ENCODE measurements at places on chromosomes 5 and 9.

DNA sequence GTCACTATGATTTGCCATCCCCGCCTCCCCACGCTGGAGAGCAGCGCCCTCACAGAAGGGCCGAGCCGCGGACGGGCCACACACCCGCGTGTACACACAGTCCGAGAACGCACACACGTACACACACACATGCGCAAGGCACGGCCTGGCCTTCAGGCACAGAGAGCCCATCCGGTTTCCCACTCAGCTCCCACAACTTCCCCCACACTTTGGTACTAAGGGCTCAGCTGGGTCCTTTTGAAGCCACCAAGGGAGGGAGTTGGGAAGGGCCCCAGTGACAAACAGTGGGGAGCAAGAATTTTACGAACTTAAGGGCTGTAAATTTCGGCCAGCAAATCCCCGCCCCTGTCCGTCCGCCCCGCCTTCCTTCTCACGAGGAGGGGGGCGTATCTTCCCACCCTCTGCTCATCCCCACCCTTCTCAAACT is 133.3 kb upstream of the HAND1 start:
- H3K4me1 ChIP-seq = peaks cover 12% of the 10 kb centered on the region
- H3K36me3 ChIP-seq = no peaks in the 10 kb centered on the region
- no peak overlapping the region for H3K27ac ChIP-seq
- peaks cover 21% of the 10 kb centered on the region for H3K27me3 ChIP-seq
- peak overlapping the region; percentile 90 for H3K4me3 ChIP-seq
- DNase-seq = no peak

GRCh38 chr5:132949136-132949535 is 14.3 kb downstream of the AFF4 start:
- H3K27ac ChIP-seq = no peak overlapping the region
- H3K4me3 ChIP-seq = no peak overlapping the region
- peaks cover 10% of the 10 kb centered on the region for H3K36me3 ChIP-seq
- no peak for DNase-seq

GRCh38 chr9:129319076-129319937 is 141.2 kb upstream of the IER5L start:
- no peak overlapping the region for H3K27ac ChIP-seq
- no peaks in the 10 kb centered on the region for H3K27me3 ChIP-seq
- H3K36me3 ChIP-seq = no peaks in the 10 kb centered on the region
- H3K4me1 ChIP-seq = no peaks in the 10 kb centered on the region
- DNase-seq = peak; percentile 20
- H3K4me3 ChIP-seq = no peak overlapping the region

DNA sequence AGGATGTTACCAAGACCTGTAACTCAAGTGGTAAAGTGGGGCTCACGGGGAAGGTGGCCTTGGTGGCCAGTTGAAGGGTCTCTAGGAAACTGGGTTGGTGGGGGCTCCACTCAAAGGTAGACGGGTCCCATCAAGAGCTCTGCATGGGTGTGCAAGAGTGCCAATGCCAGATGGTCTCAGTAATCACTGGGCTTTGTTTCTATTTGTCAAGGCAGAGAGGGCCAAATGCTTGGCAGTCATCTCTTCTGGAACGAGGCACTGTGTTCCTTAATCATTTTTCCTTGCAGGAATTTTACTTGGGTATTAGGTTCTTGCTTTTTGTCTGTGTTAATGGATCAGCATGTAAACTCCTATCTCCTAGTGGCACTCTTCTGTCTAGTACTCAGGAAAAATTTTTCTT is 220.8 kb downstream of the DIRAS2 start:
- no peaks in the 10 kb centered on the region for H3K36me3 ChIP-seq
- H3K27ac ChIP-seq = no peak overlapping the region
- H3K4me3 ChIP-seq = no peak overlapping the region
- no peaks in the 10 kb centered on the region for H3K4me1 ChIP-seq
- no peaks in the 10 kb centered on the region for H3K27me3 ChIP-seq

DNA sequence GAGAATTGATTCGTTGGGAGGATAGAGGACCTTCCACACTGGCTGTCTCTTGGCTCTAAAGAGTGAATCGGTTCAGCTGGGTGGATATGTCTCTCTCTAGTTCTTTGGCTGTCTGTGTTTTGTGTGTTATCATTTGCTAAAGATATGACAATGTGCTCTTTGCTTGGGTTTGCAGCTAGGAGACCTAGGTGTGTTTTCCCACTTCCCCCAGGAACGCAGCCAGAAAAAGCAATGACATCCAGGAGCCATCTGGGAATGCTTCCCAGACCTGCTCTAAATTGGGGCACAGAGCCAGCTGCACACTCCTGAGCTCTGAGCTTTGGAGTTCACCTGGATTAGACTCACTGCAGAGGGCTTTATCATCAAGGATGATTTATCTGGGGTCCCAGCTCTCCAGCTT is 12.8 kb upstream of the PDZD2 start:
- no peaks in the 10 kb centered on the region for H3K4me1 ChIP-seq
- H3K4me3 ChIP-seq = no peak overlapping the region
- H3K27me3 ChIP-seq = no peaks in the 10 kb centered on the region
- H3K27ac ChIP-seq = no peak overlapping the region

DNA sequence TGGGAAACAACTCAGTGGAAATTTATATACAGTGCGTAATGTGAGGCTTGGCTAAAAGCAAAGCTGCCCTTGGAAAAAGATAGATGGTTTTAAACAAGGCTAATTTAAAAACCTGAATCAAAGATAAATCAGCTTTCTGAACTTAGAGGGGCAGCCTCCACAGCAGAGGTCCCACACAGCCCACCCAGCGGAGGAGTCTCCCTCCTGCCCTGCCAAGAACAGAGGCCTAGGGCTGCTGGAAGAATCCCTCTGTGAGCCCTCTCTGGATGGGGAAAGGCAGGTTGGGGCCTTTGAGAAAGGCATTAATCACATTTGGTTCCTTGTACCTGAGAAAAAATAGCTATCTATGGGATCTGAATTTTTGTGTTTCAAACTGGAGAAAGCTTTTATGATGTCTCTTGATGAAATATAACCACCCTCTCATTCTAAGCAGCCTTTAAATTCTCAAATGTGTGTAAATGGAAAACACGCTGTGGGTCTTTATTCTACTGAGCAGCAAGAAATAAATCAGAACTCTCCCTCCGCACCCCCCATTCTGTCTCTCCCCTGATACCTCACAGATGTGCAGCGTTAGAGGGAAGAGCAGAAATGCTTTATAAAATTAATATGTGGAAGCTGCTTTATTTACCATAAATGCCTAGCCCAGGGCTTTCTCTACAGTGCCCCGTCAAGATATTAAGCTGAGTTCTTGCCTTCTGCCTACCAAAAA is 329.2 kb downstream of the EFNA5 start:
- no peaks in the 10 kb centered on the region for H3K27me3 ChIP-seq
- H3K36me3 ChIP-seq = peaks cover 16% of the 10 kb centered on the region
- DNase-seq = no peak
- H3K4me3 ChIP-seq = no peak overlapping the region

- no peak overlapping the region for H3K27ac ChIP-seq
- H3K27me3 ChIP-seq = no peaks in the 10 kb centered on the region
- H3K36me3 ChIP-seq = no peaks in the 10 kb centered on the region
- DNase-seq = no peak
Measured at GRCh38 chr5:89823046-89823445, 586.5 kb downstream of the CETN3 start.

GRCh38 chr5:59521476-59521875 is 372.1 kb downstream of the PDE4D start:
- no peak for DNase-seq
- no peak overlapping the region for H3K27ac ChIP-seq
- no peaks in the 10 kb centered on the region for H3K27me3 ChIP-seq

- H3K27ac ChIP-seq = no peak overlapping the region
- no peaks in the 10 kb centered on the region for H3K27me3 ChIP-seq
- H3K4me3 ChIP-seq = no peak overlapping the region
- no peaks in the 10 kb centered on the region for H3K4me1 ChIP-seq
- peaks cover 3% of the 10 kb centered on the region for H3K36me3 ChIP-seq
Measured at GRCh38 chr9:108885643-108886348, 23.7 kb downstream of the ACTL7A start.

GRCh38 chr5:120388016-120388781 is 75.9 kb upstream of the PRR16 start:
- H3K27ac ChIP-seq = no peak overlapping the region
- H3K36me3 ChIP-seq = no peaks in the 10 kb centered on the region
- H3K4me1 ChIP-seq = no peaks in the 10 kb centered on the region
- H3K27me3 ChIP-seq = no peaks in the 10 kb centered on the region

GRCh38 chr5:109199799-109200620 is 209.8 kb downstream of the PJA2 start:
- H3K4me3 ChIP-seq = no peak overlapping the region
- no peaks in the 10 kb centered on the region for H3K36me3 ChIP-seq
- H3K27me3 ChIP-seq = no peaks in the 10 kb centered on the region
- peaks cover 8% of the 10 kb centered on the region for H3K4me1 ChIP-seq
- DNase-seq = no peak

GRCh38 chr9:76526026-76526425 is 67.0 kb downstream of the GCNT1 start:
- H3K27me3 ChIP-seq = no peaks in the 10 kb centered on the region
- no peaks in the 10 kb centered on the region for H3K4me1 ChIP-seq
- H3K4me3 ChIP-seq = no peak overlapping the region
- no peak overlapping the region for H3K27ac ChIP-seq

- no peaks in the 10 kb centered on the region for H3K4me1 ChIP-seq
- no peak overlapping the region for H3K27ac ChIP-seq
- DNase-seq = no peak
- H3K27me3 ChIP-seq = no peaks in the 10 kb centered on the region
- H3K4me3 ChIP-seq = no peak overlapping the region
Measured at GRCh38 chr5:43432486-43433375, 20.5 kb upstream of the CCL28 start.

GRCh38 chr9:94083384-94083783 is 880 bp upstream of the PTPDC1 start:
- 0 out of 2 replicates have a peak, but pooled peaks cover 3% of the 10 kb centered on the region for H3K4me1 ChIP-seq
- no peak for DNase-seq
- no peak overlapping the region for H3K27ac ChIP-seq
- H3K4me3 ChIP-seq = no peak overlapping the region
- H3K36me3 ChIP-seq = no peaks in the 10 kb centered on the region

DNA sequence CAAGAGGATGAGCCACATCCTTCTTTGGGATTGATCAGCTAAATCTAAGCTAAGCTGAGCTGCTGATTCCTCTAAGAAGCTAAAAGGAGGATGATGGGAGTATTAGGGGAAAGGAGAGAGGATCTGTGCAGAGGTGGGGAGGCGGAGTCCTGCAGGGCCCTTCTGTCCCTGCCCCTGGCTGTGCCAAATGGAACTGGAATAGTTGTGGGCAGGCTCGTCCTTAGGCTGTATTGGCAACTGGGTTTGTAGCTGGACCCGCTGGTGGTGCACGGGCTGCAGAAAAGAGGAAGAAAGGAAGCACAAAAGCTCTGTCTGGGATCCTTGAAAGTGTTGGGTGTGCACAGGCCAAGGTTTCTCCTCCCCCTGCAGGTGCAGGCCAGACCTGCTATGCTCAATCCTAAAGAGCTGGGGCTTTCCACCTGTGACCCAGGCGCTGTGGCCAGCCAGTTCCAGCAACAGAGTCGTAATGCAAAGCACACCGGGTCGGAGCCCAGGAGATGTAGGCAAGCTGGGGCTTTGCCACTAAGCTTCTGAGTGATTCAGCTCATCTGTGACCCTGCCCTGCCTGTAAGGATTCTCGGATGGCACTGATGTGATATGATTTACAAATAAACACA is 9.8 kb downstream of the CLTB start:
- H3K36me3 ChIP-seq = no peaks in the 10 kb centered on the region
- no peaks in the 10 kb centered on the region for H3K27me3 ChIP-seq
- no peak overlapping the region for H3K4me3 ChIP-seq
- no peak for DNase-seq

DNA sequence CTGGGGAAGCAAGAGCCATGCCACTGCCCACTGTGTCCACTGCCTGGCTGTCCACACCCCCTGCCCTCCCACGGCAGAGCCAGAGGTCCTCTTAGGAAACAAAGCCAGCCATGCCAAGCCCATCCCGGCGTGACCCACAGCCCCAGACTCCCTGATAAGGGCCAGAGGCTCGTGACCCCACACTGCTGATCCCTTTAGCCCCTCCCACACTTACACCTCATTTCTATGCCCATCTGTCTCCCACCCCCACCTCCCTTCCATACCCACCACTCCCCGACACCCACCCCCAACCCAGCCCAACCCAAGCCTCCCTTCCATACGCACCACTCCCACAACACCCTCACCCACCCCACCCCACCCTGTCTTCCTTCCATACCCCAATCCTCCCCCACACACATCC is 17.3 kb downstream of the PTGES start:
- H3K4me3 ChIP-seq = no peak overlapping the region
- no peak overlapping the region for H3K27ac ChIP-seq
- no peaks in the 10 kb centered on the region for H3K36me3 ChIP-seq
- DNase-seq = no peak

DNA sequence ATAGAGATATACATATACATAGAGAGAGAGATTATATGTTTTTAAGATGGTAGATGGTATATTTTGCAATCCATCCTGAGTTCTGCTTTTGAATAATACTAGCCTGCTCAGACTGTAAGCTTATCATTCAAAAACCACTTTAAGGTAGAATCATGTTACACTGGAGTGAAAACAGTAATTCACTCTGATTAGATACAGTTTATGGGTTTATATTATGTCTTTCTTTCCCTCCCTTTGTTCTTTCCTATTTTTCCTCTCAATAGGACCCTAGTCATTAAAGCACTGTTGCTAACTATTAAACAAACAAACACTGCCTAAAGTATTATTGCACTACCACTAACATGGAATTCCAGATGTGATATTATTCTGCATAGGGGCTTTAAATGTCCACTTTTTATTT is 202.0 kb downstream of the ADAMTSL1 start:
- DNase-seq = no peak
- no peak overlapping the region for H3K4me3 ChIP-seq
- H3K36me3 ChIP-seq = no peaks in the 10 kb centered on the region

DNA sequence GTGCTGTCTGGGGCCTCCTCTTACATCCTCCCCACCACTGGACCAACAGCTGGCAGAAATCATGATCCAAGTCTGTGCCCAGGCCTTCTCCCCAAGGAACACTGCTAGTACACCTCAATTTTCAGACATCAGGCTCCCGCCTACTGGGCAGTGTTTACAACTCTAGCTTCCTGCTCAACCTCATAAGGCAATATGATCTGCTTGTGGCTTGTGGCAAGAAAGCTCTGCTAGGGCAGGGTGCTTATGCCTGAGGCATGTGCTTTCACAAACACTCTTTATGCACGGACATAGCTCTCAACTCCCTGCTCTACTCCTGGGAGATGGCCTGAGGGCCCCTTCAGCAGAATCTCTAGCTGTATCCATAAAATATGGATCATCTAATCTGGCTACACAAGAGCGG is 32.5 kb downstream of the SH3TC2 start:
- no peak overlapping the region for H3K4me3 ChIP-seq
- H3K27me3 ChIP-seq = no peaks in the 10 kb centered on the region
- H3K4me1 ChIP-seq = no peaks in the 10 kb centered on the region

DNA sequence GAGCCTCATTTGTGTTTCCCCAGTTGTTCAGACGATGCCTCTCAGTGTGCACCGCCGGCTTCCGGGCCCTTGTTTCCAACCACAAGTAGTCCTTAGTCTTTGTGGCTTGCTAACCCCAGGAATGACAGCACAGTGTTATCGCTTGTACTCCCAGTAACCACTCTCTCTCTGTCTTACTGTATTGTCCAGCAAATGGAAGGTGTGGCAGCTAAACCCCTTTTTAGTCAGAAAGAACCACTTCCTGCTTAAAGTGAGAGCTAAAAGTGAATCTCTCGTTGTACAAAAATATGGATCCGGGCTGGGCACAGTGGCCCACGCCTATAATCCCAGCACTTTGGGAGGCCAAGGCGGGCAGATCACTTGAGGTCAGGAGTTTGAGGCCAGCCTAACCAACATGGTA is 61.3 kb downstream of the ENC1 start:
- no peaks in the 10 kb centered on the region for H3K4me1 ChIP-seq
- no peaks in the 10 kb centered on the region for H3K27me3 ChIP-seq
- no peak for DNase-seq

GRCh38 chr5:155046591-155046990 is 33.0 kb downstream of the KIF4B start:
- DNase-seq = peak; percentile 73
- peaks cover 11% of the 10 kb centered on the region for H3K4me1 ChIP-seq
- peaks cover 2% of the 10 kb centered on the region for H3K36me3 ChIP-seq
- H3K27ac ChIP-seq = peak overlapping the region; percentile 36
- no peak overlapping the region for H3K4me3 ChIP-seq
